ENCODE measurements at places on chromosomes 7 and 10.

GRCh38 chr7:74404741-74405140, 49.0 kb upstream of the GTF2IRD1 start:
- DNase-seq, result no peak

GRCh38 chr10:103855424-103855823, at the start of gene SH3PXD2A:
Gene SH3PXD2A (minus strand): TSS chr10:103855576. CDS start chr10:103855266, 310 bp downstream.
- no peak for DNase-seq

- DNase-seq, result peak; percentile 82
Measured at GRCh38 chr7:2647594-2648172, 15.9 kb downstream of the TTYH3 start.

GRCh38 chr10:5563321-5563961, 38.7 kb downstream of the CALML3 start:
- no peak for DNase-seq

DNA sequence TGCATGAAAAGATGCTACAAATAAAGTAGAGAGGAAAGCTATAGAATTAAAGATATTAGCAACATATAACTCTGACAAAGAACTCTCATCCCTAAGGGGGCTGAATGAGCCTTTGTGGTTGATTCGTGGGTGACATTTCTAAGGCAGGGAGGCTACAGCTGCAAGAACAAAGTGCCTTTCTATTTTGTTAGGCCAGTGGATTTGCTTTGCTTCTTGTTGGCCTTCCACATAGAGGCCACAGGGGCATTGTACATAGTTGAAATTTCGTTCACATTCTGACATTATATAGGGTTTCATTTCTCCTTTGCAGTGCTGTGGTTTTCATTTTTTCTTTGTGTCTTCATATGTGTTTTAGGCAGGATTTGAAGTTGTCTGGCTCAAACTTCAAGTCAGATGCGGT, 819.2 kb upstream of the C7orf33 start:
- no peak for DNase-seq

DNA sequence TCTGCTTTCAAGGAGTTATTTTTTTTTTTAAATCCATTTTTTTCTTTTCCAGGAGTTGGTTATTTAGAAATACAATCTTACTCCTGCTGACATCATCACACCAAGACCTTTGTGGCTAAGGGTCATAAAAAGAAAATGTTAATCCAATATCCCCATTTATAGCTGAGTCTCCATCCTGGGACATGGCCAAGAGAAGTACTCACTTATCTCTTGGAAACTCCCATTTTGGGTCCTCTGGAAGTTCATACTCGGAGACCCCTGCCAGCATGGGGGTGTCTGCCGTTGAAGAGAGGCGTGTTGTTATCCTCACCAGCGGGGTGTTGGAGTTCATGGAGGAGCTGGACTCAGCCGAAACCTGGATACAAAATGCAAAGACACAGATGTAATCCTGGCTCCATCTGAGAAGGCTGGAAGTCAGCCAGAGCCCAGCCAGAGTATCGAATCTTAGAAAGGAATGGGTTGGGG, 94.6 kb downstream of the FGFR2 start:
- no peak for DNase-seq

GRCh38 chr7:137703291-137704010, 143.3 kb downstream of the DGKI start:
- no peak for DNase-seq

- no peak for DNase-seq
Measured at GRCh38 chr7:147298611-147299043, 1182.0 kb downstream of the CNTNAP2 start.

- DNase-seq, result no peak
Measured at GRCh38 chr7:101783381-101784181, 33.8 kb upstream of the CUX1 start.

GRCh38 chr10:103649654-103650423, 156.3 kb downstream of the NEURL1 start:
- no peak for DNase-seq

- DNase-seq, result no peak
Measured at GRCh38 chr7:79734181-79734580, 280.7 kb upstream of the MAGI2 start.

- no peak for DNase-seq
Measured at GRCh38 chr10:104099269-104099668, 13.6 kb upstream of the COL17A1 start.

DNA sequence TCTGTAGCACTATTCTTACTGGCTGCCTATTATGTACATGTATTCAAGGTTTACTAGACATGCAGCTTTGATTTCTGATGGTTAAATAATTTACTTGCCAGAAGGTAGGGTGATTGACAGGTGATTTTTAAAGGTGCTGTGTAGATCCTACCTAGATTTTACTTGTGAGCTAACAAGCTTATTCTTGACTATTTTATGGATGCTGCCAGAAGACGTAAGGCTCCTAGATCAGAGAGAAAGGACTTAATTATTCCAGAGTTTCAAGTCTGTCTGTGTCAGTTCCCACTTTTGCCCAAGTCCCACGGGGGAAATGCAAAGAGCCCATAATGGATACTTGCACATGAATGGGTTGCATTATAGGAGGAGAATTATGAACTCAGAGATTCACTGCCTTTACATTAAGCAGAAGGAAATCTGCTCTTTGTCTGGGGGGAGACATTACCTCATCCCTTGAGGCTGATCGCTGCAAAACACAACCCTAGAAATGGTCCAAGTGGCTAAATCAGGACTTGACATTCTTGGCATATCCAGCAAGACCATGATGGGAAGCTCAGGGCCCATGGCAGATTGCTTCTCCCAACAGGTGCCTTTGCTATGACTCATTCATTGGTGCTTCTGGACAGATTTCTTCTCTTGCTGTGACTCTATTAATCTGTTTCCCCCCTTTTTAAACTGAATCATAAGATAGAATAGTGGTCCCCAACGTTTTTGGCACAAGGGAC, 32.1 kb downstream of the GPR158 start:
- DNase-seq, result no peak

- DNase-seq, result no peak
Measured at GRCh38 chr7:54360075-54360840, 181.9 kb upstream of the VSTM2A start.

GRCh38 chr7:107147464-107148393, 21.1 kb upstream of the HBP1 start:
- DNase-seq, result peak; percentile 49

DNA sequence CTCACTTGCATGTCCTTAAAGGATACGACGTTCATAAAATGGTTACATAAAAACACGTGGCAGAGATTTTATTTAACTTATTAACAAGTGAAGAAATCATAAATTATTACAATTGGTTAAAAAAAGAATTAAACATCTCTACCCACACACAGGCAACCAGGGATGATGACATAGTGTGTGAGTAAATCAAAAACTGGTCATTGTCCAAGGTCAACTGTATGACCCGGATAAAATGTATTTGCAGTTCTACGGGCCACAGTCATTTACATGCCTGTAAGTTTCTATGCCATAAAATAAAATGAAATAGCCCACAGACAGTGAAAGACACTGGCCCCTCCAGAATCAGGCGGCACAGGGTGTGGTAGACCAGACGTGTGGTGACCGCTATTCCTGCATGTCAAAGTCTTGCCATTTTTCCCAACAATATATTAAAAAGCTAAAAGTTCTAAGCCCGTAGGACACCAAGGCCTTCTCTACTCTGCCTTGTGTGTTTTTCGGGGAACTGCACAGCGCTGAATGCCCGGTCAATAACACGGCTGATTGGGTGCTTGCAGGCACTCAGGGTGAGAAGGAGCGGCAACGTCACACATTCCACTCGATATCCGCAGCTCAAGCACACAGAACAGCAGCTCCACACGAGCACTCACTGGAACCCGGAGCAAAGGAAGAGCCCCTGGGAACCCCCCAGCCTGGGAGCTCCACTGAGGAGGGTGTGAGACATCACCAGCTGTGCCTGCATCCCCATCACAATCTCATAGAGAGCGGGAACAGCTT, 143.3 kb upstream of the PPP2R2D start:
- no peak for DNase-seq

- no peak for DNase-seq
Measured at GRCh38 chr10:104256335-104256961, 1.8 kb downstream of the GSTO1 start.

- no peak for DNase-seq
Measured at GRCh38 chr7:51139796-51140195, 176.8 kb downstream of the COBL start.

- DNase-seq, result no peak
Measured at GRCh38 chr10:73253225-73253555, 746 bp upstream of the MRPS16 start.

DNA sequence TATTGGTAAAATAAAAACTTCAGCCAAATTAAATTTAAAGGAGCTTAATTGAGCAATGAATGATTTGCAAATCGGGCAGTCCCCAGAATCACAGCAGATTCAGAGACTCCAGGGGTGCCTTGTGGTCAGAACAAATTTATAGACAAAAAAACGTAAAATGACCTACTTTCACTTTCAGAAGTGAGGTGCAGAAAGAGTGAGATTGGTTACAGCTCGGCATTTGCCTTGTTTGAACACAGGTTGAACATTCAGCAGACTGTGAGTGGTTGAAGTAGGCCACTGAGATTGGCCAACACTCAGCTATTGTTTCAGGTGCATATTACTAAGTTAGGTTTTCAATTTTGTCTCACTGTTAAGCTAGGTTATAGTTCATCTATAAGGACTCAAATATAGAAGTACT, 153.4 kb downstream of the BICC1 start:
- DNase-seq, result no peak

- no peak for DNase-seq
Measured at GRCh38 chr7:46512891-46513413, 591.9 kb upstream of the IGFBP3 start.

GRCh38 chr10:131272897-131273451, 38.5 kb downstream of the TCERG1L start:
- DNase-seq, result no peak

DNA sequence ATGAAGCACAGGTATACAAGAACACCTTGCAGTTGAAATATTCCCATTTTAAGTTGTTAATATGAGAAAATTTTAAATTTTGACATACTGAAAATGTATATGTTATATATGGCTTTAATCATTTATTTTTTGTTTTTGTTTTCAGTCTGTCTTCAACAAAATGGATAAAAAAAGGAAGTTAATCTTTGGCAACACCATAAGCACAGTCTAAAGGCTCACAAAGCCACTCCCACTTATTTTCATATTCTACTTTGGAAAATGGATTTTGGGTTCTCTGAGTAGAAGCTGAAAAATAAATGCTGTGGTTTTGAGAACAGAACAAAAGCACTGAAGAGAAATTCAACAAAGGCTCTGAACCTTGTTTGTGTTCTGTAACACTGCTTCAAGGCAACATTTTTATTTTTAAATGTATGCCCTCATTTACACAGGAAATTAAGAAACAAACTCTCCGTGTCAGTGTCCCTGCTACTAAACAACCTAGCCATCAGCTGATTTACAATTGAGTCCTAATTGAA, 81.3 kb upstream of the LRRN3 start:
- peak; percentile 64 for DNase-seq

DNA sequence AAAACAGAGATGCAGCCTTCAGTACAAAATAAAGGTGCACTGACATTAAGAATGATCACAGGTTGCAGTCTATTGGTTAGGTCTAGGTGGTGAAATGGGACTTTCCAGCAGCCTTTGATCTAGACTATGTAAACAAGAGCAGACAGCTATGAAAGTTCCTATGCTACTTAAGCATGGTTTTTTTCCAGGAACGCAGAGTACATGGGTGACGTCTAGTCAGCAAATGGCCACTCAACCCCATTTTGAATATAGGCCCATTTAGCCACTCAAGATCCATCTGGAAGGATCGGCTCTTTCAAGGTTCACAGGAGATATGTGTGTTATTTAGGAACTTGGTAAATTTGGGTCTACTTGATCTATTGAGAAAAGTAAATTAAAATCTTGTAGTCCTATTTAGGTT, 1424.6 kb upstream of the LRRTM3 start:
- DNase-seq, result no peak

GRCh38 chr10:48444266-48444665, 137.8 kb downstream of the MAPK8 start:
- DNase-seq, result peak; percentile 19

DNA sequence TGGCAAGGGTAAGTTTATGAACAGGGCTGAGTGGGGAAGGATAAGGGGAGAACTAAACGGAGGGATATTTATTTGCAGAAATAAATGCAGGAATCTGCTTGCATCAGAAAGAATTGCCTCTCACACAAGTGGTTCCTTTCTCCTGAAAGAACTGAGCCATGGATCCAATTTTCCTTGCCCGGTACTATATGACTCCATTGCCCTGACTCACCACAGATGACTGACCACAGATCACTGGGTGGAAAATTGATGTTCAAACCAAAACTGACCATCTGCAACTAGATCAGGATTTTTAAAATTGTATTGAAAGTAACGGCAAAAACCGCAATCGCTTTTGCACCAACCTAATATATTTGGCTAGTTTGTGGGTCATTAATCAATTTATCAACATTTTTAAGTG, 6.2 kb upstream of the MACC1 start:
- DNase-seq, result peak; percentile 45

DNA sequence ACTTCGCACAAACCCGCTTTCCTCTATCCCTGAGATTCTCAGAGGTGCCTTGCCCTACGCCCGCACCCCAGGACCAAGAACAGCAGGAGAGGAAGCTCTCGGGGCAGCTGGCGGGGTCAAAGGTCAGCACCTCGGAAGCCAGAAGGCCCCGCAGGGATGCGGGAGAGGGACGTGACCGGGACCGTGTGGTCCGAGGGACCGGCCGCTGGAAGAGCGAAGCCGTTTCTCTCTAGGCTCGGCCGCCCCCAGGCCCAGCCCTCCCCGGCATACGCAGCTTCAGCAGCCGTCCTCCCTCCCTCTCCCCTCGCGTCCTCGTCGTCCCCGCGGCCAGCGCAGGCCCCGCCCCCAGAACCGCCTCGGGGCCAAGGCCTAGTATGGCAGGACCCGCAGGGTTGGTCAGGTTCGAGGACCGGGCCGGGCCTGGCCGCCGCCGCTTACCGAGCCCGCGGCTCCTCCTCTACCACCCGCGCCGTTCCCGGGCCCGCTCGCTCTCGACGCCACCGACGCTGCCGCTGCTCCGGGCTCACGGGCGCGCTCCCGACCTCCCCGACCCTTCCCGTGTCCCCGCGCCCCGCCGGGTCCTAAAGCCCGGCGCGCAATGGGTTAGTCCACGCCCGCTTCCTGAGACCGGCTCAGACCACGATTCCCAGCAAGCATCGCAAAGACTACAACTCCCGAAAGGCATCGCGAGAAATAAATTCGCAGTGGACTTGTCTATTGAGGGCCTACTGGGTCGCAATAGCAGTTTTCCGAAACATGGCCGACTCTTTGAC, at the start of gene ARMH3:
Gene ARMH3 (minus strand): TSS at position 527 of the 773 bp plus-strand sequence. CDS start 16,059 bp downstream, outside the sequence.
- peak; percentile 98 for DNase-seq

GRCh38 chr10:131852823-131853609, 47.8 kb upstream of the PPP2R2D start:
- no peak for DNase-seq
